T-cell (primary cell): ENCODE measurements at places on chromosomes 2 and 18.

- no peak for DNase-seq
Measured at GRCh38 chr18:68478246-68478645, 236.7 kb downstream of the TMX3 start.

DNA sequence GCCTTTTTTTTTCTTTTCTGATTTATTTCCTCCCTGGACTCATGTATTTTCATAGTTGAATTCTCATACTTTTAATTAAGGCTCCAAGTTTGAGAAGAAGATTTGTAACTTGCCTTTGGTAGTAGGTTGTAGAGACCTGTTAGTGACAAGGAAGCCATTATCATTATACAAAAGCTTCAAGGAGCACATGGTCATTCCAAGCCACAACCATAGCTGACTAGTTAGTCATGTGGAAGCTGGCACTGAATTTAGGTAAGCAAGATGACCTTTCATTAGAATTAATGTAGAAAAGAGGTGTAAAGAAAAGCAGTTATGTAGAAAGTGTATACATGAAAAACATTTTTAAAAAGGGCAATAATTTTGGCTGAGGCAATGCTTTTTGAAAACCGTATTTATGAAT is 89.7 kb downstream of the LRP1B start:
- no peak for DNase-seq

DNA sequence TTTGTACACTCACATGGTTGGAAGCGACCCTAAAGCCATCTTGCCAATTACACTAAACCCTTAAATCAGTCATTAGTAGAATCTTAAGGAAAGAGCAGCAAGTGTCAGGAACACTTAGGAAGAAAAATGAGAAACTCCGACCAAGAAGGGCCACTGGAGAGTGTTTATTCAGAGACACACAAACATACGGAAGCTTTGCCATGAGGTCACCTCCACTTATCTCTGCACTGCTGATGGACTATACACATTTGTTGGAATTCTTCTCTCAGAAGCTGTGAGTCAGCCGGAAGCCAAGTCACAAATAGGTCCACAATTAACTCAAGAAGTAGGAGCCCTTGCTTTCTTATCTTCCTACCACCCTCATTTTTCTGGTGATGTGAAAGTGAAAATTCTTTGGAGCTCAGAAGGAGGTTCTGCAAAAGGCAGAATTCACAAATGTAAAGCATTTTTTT is 21.6 kb downstream of the BMP10 start:
- DNase-seq = no peak

GRCh38 chr2:228056293-228057097 is 125.0 kb downstream of the SPHKAP start:
- DNase-seq = no peak

- no peak for DNase-seq
Measured at GRCh38 chr2:43507137-43507536, 88.7 kb downstream of the THADA start.

DNA sequence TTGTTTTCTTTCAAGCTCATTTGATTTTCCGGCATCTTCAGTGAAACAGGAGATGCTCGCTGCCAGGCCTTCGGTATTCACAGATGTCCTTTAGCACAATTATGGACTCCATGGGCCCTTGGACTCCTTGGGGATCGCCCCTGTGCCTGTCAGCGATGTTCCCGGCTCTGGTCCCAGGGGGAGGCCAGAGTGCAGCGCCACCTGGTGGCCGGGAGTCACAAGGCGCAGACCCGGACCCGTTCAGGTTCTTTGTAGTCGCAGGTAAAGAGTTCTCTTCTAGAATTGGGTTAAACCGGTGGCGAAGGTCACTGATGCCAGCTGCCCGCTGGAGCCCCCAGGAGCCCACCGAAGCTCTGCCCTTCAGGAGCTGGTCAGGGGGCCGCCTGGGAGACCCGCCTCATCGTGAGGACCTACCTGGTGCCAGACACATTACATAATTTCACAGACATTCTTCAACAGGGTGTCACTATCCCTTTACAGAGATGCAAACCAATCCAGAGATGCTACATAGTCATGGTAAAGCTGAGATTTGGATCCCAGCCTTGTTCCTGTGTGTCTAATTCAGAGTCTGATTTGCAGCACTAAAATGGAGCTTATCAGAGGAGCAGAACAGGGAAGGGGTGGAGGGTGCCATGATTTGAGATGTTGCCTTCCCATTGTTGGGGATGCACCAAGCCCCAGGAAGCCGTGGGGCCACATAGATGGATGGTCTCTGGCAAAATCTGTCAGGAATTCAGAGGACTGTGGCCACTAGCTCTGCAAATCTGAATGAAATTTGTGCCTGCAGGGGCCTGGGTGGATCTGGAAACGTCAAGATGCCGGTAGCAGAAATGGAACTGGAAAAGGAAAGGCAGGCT is 6.0 kb upstream of the INPP5D start:
- DNase-seq = peak; percentile 59

- DNase-seq = no peak
Measured at GRCh38 chr2:13020469-13020868, 303.7 kb downstream of the TRIB2 start.

GRCh38 chr18:37272226-37272625 is 293.4 kb downstream of the CELF4 start:
- no peak for DNase-seq

DNA sequence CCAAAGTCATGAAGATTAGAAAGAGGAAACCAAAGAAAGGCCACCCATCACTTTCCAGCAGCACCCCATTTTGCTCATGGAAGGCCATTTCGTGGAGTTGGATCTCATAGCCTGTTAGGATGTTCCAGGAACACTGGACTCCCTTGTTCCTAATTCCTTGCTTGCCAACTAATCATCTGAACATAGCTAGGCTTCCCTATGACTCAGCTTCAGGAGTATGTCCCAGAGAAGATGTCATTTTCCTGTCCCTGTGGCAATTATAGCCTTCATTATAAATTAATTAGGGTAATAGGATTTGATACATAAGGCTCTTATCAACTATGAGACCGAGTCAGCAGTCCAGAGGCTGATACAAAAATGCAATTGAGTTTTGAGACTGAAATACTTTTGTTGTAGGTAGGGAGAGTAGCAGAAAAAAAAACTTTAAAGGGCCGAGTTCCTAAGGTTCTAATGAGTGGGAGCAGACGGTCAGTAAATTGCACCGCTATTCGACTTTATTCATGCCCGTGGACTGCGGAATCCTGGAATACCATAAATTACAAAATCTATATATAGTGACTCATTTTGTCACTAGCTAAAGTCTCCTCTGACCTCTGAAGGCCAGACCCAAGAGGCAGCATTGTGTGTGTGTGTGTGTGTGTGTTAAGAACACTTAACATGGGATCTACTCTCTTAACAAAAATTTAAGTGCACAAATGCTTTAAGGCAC is 311.8 kb downstream of the FBXO15 start:
- no peak for DNase-seq
